OCI-LY7 (cell line): ENCODE measurements at places on chromosomes 11 and 22. TPM values are rescaled to one million over a fixed set of nuclear protein-coding genes. Genes with fewer than 3 reads are reported as not detected.

- DNase-seq: no peak
Observed at GRCh38 chr22:30411780-30412179, 13.8 kb upstream of the MTFP1 start.

DNA sequence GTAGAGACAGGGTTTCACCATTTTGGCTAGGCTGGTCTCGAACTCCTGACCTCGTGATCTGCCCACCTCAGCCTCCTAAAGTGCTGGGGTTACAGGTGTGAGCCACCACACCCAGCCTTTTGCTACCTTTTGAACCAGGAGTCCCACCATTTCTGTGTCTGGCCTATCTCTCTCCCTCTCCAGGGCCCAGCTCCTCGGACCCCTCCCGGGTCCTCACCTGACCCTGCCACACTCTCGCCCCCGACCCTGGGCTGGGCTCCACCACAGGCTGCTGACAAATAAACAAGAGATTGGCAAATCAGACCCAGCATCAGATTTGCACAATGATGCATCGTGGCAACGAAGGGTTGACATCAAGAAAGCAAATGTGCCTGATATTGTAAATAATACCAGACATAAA, 8.8 kb downstream of the KRTAP5-5 start:
- DNase-seq: no peak

- no peak for DNase-seq
Observed at GRCh38 chr11:132052904-132053303, 682.5 kb downstream of the NTM start.

SCO2 gene
- 3.9 and 4.1 TPM in 2 replicates for total RNA-seq

- no peak for DNase-seq
Observed at GRCh38 chr11:133064152-133064877, 468.0 kb downstream of the OPCML start.

ACRV1 gene
- 0.33 TPM in 1 of 2 replicates, not detected in the other for total RNA-seq

DNA sequence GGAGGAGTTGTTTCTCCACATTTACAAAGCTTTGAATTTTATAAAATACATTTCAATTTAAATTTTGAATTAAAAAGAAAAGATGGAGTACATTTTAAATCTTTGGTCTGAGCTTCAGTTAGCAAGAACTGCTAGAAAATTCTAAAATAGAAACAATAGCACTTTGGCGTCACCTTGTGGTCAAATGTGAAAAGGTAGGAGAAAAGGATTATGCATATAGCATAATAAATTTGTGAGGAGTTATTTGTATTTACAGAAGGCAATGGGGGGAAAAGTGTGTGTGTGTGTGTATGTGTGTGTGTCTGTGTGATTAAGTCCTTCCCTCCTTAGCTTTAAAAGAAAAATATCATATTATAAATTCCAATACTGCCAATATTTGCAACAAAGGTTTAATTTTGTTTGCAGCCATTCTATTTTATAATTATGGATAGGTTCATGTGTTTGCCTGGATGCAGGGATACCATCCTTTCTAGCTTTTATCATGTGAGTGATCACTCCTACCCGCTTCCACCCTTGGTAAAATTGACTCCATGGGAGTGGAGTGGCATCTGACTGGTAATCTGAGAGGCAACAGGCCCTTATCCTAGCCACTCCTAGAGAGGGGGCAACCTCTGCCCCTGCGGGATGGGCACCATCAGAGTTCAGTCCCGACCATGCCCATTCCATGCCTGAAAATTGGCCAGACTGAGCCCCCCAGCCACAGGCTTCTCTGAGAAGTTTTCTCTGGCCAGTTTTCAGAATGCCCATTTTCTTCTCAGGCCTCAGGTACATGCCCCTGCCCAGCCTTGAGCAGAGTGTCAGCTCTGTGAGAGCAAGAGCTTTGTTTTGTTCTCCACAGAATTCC, 13.6 kb upstream of the LGR4 start:
- DNase-seq: peak; percentile 61

DNA sequence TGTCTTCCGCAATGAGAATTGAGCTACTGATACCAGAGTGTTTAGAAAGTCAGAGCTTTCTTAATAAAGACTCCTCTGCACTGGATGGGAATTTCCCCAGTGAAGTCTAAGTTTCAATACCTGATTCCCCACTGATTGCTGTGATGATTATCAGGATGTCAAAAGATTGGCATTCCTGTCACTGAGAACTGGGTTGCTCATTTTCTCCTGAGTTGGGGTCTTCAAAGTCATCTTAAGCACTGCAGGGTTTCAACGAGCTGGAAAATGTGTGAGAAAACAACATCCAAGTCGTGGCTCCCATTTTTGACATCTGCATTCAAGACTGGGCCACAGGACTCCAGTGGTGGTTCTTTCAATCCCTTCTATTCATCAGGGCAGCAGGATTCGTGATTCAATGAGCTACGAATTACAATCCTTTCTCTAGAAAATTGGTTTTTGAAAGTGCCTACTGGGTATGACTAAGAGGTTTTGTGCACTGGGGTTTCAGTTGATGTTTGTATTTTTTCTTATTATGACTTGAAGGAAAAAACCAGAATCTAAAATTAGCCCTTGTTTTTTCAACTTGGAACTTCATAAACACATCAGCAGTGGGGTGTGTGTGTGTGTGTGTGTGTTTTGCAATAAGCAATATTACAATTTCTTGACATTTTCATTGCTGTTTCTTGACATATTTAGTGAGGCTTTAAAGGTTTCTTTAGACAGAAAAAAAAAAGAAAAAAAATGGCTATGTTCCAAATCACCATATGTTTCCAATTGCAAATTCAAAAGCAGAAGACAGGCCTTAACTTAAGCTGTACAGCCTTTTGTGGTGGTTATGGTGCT, 233.0 kb downstream of the FAM76B start:
- no peak for DNase-seq

GRCh38 chr11:103055221-103055890, 36.6 kb downstream of the DCUN1D5 start:
- peak; percentile 54 for DNase-seq

CARD18 gene
- total RNA-seq: not detected in 2 replicates

UBQLN3 gene
- total RNA-seq: not detected in 2 replicates

GRCh38 chr11:132944569-132944944, 587.7 kb downstream of the OPCML start:
- no peak for DNase-seq

TMEM132A gene
- total RNA-seq: 5.5 and 7.5 TPM in 2 replicates

GRCh38 chr11:30049214-30049613, 32.4 kb upstream of the KCNA4 start:
- DNase-seq: no peak

- DNase-seq: no peak
Observed at GRCh38 chr22:42635531-42635930, 4.9 kb downstream of the ATP5MGL start.

DNA sequence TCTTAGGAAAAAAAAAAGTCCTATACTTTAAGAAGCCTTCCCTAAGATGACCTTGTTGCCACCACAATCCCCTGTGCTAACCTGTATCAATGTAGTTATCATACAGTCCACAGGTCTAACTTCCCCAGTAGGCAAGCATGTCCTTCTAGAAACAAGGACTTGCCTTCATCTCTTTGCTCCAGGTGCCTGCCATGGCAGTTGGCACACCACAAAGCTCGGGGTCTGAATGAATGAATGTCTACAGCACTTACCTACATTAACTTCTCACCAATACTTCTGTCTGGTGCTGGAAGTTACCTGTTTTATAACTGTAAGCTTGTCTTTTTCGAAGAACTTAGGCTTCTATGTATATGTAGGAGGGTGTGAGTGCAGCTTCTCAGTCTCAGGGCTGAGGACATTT, 23.4 kb downstream of the CLPB start:
- no peak for DNase-seq

DNA sequence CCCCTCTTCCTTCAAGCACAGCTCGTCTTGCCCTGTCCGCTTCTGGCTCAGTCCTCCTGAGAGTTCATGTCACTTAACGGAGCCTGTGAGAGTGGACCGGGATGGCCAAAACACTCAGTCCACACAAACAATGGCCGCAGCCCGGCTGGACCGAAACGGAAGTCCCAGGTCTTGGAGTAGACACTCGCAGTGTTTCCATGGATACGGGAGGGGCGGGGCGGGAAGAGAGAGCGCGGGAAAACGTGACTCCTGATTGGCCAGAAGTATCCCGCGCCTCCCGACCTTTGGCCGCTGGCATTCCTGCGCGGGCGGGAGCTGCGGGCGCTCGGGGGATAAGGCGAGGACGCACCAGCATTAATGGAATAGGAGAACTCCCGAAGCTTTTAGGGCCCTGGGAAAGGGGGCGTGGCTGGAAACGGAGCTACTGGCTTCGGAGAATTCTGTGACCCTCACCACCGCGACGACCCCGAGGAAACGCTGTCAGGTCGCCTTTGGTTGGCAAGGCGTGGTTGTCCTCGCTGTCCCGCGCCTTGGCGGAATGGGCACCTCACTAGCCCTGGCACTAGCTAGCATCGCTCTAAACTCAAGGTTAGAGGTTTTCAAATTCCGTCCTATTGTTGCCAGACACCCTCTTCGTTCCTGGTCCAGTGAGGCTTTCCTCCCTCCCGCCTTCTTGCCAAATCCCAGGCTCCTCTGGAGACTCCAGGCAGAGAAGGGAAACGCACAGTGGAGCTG, at the start of the genes NLRP14 and ZNF214:
TSS of gene NLRP14 (plus strand) at position 297 of the 735 bp plus-strand sequence. CDS start 18,108 bp downstream, outside the sequence.
TSS of gene ZNF214 (minus strand) at position 164 of the 735 bp plus-strand sequence. CDS start 17,511 bp downstream, outside the sequence.
- no peak for DNase-seq

OR5P2 gene
- total RNA-seq: not detected in 2 replicates

DNA sequence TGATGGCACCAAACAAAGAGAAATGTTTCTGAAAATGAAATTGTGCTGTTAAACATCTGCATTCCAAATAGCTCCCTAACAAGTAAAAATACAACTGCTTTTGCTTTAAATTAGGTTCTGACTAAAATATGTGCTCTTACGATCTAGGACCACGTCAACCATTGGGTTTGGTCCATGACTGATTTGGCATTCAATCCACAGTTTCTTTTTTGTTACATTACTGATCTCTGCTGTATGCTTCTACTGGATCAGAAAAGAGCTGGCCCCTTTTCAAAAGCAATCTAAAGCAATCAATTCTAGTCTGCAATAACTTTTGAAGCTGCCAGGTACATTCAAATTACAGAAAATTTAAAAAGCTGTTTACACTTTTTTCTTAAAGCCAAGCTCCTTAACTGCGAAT, 1047.1 kb upstream of the CCDC90B start:
- no peak for DNase-seq

ANO1 gene
- total RNA-seq: not detected in 2 replicates

OR9G4 gene
- not detected in 2 replicates for total RNA-seq

- DNase-seq: no peak
Observed at GRCh38 chr11:120513436-120514315, 2.1 kb downstream of the GRIK4 start.

TRIM21 gene
- 11.2 and 13.1 TPM in 2 replicates for total RNA-seq

GRCh38 chr11:86641537-86642261, 30.7 kb downstream of the ME3 start:
- DNase-seq: no peak

LMO2 gene
- 0.89 and 2.0 TPM in 2 replicates for total RNA-seq

FAM227A gene
- 0.57 and 0.72 TPM in 2 replicates for total RNA-seq

C22orf42 gene
- total RNA-seq: not detected in 2 replicates

DNA sequence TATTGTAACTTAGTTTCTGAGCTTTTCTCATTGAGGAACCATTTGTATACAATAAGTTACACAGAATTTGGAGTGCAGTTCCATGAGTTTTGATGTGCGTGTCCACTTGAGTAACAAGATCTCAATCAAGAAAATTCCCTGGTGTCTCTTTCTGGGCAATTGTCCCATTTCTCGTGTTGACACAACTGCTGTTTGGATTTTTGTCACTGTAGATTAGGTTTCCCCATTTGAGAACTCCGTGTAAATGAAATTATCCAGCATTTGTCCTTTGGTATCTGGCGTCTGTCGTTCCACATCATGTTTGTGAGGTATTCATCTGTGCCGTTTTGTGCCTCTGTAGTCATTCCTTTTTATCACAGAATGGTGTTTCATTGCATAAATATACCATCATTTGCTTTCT, 547.0 kb downstream of the TBC1D22A start:
- no peak for DNase-seq

DNA sequence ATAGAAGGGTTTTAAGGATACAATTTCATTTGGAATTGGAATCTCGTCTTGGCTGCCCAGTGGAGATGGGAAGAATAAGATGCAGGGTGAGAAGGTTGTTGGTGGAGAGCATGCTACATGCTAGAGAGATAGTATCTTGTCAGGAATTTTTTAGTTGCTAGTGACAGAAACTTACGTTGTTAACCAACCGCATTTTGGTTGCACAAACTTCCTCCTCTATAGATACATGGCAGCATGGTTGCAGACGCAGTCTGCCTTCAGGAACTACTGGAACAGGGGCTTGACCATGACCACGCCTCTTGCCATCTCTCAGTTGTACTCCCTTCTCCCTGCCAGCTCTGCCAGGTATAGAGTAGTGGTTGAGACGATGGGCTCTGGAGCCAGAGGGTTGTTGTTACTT, 13.5 kb upstream of the CCDC90B start:
- DNase-seq: no peak

DNA sequence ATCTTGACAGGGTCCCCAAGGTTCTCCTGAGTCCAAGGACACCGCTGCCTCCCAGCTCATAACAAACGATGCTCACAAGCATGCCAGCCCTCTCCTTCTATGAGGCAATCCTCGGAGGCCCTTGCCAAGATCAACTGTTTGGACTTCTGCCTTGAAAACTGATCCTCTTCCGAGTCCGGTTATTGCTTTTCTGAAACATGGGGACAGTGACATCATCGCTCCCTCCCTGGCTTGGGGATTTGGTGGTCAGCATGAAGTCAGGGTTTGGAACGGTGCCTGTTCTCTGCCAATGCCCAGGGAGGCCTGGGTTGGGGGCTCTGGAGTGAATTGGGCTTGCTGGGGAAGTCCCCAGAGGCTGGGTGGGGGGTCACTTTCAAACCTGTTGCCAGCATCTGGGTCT, 149.3 kb downstream of the FBXO7 start:
- no peak for DNase-seq

EMID1 gene
- not detected in 2 replicates for total RNA-seq
